Fibroblast of villous mesenchyme (primary cell): ENCODE measurements at places on chromosomes 4 and X.

DNA sequence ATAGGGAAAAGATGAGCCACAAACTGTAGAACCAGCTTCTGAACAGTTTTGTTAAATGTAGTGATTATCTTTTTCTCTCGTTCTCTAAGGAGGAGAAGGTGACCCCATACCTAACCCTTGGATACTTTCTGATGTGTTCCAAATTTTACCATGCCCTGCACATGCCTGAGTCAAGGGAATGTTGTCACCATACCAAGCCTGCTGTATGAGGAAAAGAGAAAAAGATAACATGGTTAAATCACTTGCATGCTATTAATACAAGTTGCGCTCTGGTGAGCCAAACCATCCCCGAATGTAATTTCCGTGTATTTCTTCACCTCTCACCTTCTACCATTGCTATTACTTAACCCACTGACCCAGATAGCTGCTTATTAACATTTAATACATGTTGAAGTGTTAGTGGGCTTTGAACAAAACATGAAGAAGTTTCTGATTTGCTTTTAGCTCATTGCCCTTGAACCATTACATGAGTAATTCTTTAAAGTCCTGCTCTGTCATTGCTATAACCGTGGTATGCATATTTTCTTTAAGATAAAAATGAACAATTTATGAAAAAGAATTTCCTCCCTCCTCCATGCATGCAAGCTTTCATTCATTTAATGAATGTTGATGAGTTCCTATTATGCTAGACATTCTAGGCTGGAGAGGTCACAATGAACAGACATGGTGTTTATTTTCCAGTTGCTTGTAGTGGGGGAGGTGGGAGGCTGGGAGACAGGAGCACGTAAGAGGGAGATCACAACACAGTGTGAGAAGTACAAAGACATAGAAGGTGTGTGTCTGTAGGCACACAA is 13.6 kb upstream of the KIT start:
- DNase-seq, result no peak

GRCh38 chrX:78029663-78030062 is 60.2 kb upstream of the PGAM4 start:
- DNase-seq, result peak; percentile 30

DNA sequence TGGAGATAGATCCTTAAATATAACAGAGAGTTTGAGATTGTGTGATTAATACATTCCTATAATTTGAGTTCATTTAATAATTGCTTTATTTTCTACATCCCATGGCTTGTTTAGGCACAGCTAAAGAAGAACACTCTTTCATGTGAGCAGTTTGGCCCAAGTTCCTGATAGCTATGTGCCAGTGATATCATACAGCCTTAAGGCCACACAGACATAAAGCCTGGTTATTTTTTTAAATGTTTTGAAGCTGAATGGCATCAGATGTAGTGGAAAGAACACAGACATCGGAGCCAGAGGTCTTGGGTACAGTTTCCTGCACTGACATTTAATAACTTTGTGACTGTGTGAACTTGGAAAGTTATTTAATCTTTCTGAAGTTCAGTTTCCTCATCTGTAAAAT is 7.0 kb upstream of the NDNF start:
- DNase-seq, result no peak

DNA sequence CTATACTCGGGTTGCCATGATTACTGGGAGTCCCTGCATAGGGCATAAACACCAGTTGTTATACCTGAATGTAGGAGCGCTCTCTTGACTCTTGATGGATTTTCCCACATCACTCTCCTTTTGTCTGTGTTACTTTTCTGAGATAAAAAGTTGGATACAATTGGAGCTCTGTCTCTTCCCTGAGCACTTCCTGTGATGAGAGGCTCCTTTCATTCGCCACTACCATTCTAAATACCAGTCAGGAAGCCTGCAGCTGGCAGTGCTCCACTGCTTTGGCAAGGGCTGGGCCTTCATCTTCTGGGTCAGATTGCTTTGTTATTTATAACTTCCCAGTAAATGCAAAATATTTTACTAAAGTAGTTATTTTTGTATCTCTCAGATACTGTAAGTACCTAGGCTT is 13.9 kb downstream of the TCEANC start:
- DNase-seq, result no peak

- DNase-seq, result peak; percentile 81
Measured at GRCh38 chr4:138870737-138871554, 144.6 kb upstream of the NOCT start.

DNA sequence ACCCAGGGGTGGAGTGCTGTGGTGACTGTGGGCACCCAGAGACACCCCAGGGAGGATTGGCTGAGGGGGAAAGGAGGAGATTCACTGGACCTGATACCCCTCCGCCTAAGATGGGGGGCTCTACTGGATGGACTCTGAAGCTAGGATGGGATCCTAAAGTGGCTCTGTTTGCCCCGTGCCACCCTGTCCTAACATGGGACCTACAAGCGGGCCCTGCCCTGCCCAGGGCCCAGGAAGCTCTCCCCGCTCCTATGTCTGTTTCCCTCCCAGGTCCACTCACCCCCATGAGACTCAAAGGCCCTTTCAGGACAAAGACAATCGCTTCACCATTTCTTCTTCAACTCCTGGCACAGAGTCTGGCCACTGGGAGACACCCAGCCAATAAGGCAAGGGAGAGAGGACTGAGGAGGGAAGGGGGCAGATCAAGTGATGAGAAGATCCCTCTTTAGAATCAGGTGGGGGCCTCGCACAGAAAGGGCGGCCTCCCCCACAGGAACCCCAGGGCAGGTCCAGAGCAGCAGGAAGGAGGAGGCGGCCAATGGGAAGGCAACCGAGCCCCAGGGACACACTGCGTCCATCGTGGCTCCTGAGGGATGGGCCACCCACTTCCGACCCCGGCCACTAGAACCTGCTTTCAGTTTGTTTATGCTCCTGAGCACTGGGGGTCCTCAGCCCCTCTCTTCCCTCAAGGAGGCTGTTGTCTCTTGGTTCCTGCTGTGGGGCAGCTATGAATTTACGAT is 155.4 kb downstream of the AFAP1 start:
- DNase-seq, result no peak

DNA sequence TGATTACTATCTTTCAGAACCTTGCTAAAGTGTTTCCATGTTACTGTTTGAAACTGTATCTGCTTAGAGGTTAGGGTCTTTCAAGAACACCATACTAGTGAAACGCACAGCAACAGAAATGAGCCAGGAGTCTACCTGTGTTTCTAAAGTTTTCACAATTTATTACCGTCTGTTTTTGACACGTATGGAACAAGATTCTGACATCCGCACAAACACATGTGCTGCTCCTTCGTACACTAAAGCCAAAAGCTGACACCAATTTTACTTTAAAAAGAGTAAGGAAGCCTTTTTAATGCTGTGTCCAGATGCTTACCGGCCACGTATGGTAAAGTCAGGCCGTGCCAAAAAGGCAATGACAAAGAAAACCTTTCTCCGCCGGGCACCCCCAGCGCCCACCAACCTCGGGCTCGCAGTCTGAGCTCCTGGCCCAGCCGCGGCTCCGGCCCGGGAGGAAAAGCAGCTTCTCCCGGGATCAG is 532 bp downstream of the RPS4X start:
- DNase-seq, result no peak

DNA sequence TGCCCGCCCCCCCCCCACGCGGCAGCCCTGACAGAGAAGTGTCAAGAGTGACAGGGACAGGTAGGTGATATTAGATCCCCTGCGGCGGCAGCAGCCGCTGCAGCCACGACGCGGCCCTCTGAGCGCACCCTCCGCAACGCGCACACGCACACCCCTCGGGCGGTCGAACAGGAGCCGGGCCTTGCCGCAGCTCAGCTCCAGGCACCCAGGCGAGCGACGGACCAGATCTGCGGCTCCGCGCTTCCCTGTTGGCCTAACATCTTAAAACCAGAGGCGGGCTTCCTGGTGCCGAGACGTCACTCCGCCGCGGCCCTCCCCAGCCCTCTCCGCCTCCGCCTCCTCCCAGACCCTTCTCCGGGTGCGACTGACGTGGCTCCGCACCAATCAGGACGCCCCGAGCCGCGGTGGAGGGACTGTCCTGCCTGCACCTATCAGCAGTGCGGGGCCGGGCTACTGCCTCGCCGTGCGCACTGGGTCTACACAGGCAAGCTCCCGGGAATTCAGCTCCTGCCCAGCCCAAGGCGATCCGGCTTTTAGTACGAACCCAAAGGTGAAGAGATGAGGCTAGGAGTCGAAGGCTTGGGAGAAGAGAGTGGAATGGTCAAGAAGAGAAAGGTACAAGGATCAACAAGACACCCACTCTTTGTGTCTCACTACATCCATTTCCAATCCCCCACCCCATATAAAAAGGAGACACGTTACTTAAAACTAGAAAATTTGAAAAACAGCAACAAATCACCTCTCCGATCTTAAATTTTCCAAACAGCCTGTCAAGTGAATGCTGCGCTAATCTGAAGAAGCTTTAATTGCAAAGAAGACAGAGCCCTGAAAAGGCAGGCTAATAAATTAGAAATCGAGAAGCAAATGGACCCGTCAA is at the start of gene PITX2:
Gene PITX2 (minus strand): TSS at position 237 of the 877 bp plus-strand sequence. CDS start 617 bp downstream, outside the sequence.
- peak; percentile 99 for DNase-seq

DNA sequence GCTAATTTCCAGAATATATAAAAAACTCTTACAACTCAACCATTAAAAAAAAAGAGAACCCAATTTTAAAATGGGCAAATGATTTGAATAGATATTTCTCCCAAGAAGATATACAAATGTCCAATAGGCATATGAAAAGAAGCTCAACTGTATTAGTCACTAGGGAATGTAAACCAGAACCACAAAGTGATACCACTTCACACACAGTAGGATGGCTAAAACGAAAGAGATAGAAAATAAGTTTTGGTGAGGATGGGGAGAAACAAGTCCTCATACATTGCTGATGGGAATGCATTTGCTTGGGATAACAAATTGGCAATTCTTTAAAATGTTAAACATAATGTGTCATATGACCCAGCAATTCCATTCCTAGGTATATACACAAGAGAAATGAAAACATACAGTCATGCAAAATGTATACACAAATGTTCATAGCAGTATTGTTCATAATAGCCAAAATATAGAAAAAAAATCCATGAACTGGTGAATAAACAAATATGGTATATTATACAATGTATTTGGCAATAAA is 5.7 kb downstream of the TCEAL3 start:
- no peak for DNase-seq

DNA sequence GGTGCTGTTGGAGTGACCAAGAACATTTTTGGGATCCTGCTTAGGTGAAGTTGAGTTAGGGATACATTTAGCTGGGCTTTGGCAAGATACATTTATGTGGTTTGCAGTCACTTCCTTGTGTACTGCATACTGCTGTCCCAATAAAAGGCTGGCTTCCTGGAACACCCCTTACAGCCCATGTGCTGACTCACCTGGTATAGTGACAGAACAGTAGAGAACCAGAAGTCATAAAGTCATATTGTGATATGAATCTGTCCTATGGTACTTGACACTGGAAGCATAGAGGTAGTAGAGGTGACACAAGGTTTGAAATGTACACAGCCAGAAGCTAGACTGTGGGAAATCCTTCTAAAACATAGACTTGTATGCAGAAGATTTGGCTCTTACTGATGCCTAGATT is 55.3 kb upstream of the SLC25A43 start:
- no peak for DNase-seq
